ENCODE measurements at places on chromosomes 3 and 15.

DNA sequence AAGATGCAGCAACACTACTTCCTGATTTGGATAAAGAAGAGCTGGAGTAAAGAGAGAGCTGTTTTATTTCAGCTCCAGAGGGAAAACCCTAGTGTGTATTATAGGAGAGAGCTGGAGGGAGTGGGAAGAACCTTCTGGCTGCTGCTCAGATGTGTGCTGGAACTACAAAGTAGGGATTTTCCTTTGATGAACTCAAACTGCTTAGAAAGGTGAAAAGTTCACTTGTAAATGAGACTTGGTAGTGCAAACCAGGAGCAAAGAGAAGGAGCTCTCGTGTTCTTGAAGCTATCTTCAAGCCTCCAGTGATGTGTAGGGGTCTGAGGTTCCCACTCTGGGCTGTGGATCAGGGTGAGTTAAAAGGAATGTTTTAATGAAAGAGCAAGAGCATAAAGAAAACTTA lies 110.4 kb downstream of the EDEM1 start:
- no peak for DNase-seq

DNA sequence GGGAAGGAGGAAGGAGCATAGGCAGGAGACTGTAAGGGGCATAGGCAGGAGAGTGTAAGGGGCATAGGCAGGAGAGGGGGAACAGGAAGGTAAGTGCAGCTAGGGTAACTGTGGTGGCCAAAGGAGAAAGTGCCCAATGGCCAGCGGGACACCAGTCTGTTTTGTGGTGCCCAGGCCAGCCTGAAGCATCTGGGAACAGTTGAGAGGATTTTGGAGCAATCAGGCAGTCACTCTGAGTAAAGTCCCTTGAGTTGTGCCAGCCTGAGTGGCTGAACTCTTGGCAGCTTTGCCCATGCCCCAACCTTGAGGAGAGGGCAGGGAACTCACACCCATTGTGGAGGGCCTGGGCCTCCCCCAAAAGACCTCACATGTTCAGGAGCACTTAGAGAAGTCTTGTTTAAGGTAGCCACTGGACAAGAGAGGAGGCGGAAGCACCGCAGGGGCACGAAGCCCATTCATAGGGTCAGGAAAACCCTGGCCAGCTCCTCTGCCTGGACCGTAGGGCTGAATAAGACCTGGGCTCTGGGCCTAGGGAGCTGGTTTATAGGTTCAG lies 3.5 kb upstream of the TGM5 start:
- DNase-seq: no peak

DNA sequence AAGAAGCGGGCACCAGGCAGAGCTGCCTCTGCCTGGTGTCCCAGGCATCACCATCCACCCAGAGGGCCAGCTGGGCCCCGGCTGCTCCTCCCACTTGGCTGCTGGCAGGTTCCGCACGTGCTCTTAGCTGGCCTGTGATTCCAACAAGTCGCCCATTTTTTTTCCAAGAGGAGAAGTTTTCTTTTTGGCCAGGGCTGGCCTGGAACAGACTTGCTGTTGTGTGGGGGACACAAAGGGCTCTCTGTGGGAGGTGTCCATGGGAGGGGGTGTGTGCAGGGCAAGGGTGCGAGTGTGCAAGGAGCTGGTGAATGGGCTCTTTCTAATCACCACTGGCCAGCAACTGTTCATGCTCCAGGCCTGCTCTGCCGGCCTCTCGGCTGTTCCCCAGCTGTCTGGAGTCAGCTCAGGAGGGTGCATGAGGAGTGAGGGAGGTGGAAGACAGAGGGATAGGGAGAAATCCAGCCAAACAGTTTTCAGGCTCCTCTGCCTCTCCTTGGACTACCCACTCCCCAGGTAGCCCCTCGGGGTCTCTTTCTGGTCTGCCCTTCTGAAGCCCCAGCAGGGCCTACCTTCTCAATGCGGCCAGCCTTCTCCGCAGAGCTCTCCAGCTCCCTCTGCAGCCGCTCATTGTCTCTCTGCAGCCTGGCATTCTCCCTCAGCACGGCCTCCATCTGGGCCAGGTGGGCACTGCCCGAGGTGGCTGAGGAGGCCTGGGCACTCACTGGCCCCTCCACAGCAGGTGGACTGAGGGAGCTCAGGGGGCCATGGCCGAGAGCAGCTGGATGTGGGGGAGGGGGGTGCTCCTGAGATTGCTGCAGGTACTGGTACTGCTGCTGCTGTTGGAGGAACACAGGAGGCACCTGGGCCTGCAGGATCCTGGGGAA lies 7.1 kb downstream of the AMOTL2 start:
- DNase-seq: no peak

- DNase-seq: no peak
Observed at GRCh38 chr3:176431038-176431418, 766.3 kb downstream of the TBL1XR1 start.

DNA sequence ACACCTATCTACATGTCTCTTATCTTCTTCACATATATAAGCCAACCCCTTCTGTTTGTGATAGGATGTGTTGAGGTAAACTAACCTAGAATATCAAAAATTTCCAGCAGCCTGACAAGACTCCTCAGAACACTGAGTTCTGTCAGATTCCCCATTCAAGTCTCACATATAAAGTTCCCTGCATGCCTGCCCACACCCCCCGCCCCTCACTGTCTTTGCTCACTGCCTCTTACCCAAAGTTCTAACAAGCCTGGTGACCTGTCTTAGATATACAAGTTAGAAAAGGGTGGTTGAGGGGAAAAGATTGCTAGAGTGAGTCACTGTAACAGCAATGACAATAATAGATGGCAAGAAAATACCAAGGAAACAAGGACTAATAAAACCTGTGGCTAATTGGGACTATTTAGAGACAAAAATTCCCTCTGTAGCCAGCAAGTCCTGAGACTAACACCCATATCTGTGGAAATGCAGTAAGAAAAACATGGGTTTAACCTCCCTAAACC lies 40.1 kb downstream of the FBXO22 start:
- DNase-seq: no peak

- no peak for DNase-seq
Observed at GRCh38 chr15:70137967-70138366, 40.2 kb upstream of the TLE3 start.

DNA sequence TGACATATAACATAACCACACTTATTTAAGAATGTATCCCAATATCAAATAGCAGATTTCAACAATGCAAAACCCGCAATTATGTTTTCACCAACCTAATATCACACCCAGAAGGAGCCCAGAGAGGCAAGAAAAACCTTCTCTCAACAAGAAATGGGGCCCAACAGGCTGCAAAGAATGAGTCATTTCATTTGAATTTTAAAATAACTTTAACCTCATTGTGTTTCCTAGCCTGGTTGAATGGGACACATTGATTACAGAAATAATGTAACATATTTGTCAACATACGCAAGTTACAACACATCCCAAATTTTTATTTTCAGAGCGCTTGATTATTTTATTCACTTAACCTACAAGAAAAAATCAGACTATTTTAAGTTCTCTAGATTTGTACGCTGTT lies 365.1 kb upstream of the SLCO3A1 start:
- no peak for DNase-seq

DNA sequence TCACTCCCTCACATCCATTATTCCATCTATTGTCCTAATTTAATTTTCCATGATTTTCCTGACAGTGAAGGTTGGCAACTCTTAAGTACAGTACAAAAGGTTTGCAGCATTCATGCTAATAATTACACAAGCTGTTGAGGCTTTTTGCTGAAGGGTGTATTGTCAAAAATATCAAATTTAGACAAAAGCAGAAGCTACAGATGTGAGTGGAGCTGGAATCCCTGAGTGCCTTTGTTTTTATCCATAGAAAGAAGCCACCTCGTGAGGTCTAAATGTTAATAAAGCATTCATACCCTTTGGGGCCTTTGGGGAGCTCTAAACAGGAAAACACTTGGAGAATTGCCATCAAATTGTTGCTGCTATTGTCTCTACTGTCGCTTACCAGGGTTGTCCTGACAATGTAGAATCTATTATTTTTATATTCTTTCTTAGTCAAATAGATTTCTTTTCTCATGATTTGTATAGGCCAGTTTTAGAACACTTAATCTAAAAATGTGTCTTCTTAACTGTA lies 185.8 kb upstream of the ROBO1 start:
- DNase-seq: no peak

- no peak for DNase-seq
Observed at GRCh38 chr3:51622868-51623267, 48.2 kb upstream of the TEX264 start.

DNA sequence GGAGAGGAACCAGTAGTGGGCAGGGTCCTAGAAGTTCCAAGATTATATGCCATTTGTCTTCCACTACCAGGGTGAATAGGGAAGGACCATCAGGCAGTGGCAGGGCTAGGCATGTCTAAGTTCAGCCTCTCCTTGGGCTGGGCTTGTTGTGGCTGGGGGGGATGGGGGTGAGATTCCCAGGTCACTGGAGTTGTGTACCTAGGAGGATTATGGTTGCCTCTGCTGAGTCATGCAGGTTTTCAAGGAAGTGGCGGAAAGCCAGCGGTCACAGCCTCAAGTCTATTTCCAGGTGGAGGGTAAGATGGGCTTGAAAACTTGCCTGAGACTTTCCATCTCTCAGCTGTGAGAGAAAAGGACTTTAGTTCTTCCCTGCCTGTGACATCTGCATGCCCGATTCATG lies 1407.1 kb downstream of the SI start:
- DNase-seq: no peak

DNA sequence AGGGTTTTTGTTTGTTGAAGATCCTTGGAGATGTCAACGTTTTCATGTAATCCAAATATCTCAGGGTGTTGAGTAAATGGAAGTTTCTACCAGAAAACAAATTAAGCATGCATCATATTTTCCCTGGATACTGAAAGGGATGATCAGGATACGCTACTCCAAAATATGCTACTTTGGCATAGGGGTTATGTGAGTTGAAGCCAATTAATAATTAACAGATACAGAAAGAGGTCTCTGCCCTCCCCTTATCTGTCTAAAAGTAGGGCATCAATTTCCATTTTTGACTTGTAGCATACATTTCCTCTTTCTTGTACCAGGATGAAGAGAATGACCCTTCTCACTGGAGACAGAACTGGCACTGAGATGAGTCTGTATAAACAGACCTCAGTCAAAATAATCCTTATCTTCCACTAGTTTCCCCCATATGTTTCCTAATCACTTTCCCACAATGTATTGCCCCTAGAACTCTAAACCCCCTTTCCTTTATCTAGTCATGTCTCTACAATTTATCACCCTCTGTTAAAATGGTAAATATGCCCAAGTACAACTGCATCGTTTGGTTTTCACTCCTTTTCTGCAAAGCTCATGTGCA lies 17.4 kb upstream of the ASB14 start:
- no peak for DNase-seq

DNA sequence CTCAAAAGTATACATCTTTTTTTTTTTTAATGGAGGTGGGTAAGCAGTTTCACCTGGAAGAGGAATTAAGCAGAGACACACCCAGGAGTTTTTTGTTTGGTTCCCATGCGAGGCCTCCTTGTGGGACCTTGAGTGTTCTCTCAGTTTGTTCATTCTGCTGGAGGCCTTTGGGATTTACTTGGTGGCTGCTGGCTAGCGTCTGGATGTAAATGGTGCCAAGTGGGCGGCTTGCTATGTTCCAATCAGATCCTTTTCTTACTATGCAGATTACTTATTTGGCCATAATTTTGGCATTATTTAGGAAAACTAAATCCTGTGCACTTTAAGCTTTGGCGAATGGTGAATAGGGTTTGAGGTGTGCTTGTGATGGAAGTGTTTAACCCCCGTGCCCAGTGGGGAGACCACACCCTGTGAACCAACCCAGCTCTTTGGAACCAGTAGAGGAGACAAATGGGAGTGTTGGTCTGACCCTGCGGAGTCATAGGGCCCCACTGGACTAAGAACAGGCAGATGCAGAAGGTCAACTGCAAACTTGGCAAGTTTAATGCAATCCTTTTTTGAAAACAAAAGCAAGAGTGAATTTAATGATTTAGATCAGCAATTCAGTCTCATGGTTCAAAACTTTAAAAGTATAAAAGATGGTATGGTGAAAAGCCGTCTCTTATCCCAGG lies 79.4 kb downstream of the EBLN2 start:
- DNase-seq: no peak

- DNase-seq: no peak
Observed at GRCh38 chr3:60431599-60431958, 819.7 kb downstream of the FHIT start.

GRCh38 chr15:47715856-47716445 lies 1.4 kb upstream of the SEMA6D start:
- no peak for DNase-seq

DNA sequence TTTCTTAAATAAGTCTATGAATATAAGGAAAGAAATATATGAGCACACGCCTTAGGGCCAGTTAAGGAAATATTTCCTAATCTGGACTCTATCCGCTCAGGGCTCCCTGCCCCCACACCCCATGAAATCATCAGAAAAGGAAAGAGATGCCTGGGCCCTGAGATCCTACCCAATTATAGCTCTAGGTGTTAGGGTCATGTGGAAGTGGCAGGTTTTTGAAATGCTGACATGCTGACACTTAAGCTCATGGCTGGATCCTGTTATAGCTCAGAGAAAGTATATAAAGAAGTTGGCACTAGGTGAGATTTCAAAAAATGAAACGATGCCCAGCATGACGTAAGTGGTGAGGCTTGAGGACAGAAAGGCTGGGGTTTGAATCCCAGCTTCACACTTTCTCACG lies 43.5 kb upstream of the AKAP13 start:
- DNase-seq: no peak

DNA sequence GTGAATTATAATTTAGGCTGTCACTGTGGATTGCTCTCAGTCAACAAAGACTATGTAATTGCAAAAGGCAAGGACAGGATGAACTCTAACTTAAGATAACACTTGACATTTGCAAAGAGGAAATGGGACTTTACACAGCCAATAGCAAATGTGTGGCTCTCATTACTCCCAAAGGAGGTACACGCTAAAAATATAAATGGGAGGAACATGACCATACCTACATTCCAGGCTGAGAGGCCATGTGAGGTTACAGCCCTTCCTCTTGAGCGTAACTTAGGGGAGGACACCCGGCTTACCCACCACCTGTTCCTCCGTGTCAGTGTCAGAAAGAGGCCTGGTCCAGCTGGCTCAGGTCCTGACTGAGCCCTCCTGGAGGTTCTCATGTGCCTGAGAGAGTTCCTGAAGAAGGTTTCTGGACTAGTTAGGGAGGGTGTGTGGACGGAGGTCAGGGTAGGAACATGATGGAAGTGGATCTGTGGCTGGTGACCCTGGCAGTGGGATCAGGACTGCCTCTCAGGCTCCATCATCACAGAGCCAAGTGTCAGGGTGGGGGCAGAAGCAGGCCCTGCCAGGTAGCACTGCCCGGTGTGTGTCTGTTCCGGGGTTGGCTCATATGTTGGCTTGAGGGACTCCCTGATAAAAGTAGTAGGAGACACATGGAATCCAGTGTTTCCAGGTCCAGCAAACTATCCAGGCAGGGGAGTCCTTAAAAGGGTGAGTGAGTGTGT lies 7.9 kb downstream of the POPDC2 start:
- DNase-seq: no peak

DNA sequence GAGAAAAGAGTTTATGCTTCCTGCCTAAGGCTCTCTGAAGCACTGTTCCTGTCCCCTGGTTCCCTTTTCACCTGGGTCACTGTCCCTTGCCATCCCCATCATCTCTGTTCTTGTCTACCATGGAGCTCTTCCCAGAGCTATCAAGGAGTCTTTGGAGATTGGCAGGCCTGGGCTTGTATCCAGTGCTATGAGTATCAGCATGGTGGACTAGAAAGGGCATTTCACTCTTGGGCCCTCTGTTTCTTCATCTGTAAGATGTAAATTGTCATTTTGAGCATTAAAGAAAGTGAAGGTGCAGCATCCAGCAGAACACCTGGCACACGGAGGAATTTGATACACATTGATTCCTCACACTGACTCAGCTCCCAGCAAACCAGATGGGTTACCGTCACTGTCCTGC lies 388.2 kb downstream of the CACNA2D3 start:
- no peak for DNase-seq

GRCh38 chr3:100024520-100025303 lies 89.6 kb downstream of the FILIP1L start:
- DNase-seq: no peak

GRCh38 chr3:7876741-7877297 lies 624.8 kb upstream of the LMCD1 start:
- no peak for DNase-seq

Measured in type B pancreatic cell (in vitro differentiated cells).